Fibroblast of the aortic adventitia (primary cell): ENCODE measurements at places on chromosomes 6 and 20.

DNA sequence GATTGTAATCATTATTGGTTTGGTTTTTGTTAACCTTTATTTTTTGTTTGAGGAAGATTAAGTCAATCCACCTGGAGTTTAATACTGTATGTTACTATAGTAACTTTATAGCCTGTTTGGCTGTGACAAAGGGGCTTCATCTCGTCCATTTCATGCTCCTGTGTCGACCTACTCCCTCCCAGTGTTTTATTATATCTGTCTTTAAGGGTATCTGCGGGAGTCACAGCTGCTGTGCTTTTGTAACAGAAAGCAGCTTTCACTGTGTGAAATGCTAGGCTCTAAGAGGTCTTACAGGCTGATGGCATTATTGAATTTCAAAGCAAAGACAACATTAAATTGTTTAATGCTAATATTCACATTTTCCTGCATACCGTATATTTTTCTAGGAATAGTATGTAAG is 698.0 kb upstream of the POU3F2 start:
- no peak for DNase-seq

DNA sequence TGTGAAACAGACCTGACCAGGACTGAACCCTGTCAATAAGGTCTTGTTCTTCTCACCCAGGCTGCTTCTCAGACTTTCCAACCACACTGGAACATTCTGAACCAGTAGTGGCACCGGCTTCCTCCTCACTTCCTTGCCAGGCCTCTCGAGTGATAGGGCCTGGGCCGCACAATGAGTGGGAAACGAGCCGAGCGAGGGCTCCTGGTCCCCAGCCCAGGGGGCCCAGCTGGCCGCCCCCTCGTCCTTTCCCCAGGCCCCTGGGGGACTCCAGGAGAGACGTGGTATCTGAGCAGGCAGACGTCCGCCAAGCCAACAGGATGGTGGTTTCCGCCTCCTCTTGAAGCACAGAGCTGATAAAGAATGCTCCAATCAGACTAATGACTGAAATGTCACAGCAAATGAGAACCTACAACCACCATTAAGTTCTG is 117.9 kb downstream of the GMDS start:
- no peak for DNase-seq

GRCh38 chr6:126017668-126018067 is 31.3 kb downstream of the TRMT11 start:
- no peak for DNase-seq

DNA sequence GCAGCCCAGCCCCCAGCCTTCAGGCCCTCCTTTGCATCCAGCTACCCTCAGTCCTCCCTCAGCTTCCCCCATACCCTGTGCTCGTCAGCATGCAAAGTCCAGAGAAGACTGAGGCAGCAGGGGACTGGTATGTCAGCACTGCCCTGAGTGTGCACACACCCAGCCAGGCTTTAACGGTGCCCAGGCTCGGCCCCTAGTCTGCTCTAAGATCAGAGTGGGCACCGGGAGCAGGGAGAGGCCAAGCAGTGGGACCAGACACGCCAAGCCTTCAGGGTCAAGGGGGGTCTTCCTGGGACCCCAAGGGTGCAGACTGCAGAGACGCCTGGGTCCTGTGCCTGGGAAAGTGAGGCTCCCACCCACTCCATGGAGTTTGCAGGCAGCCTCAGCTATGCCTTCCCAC is 74.7 kb downstream of the GPR63 start:
- no peak for DNase-seq

DNA sequence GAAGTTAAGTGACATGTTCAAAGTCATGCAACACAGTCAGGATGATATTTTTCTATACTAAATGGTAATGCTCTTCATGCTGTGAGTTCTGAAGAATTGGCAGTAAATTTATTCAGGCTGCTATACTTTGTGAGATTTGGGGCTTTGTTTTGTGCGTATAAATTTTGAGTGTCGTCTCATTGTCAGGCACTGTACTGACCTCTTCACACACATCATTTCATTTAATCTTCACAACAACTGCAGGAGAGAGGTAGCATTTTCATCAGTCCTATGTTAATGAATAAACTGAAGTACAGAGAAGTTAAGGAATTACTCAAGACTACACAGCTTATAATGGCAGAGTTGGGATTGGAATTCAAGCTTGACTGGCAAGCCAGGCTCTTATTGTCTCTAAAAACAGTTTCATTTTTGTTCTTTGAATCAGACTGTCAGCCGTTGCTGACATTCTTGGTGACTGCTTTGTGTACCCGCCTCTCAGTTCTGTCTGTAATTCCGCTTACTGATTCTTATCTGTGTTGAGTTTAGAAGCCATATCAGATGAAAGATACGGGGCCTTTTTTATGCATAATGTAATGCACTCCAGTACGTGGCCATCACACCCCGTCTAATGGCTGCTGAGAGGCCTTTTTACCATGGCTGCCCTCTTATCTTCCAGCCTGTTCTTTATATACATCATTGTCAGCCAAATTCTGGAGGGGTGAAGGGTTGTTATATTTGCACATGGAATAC is 274.9 kb downstream of the UTRN start:
- peak; percentile 46 for DNase-seq

GRCh38 chr6:155710704-155711103 is 255.1 kb upstream of the NOX3 start:
- no peak for DNase-seq

DNA sequence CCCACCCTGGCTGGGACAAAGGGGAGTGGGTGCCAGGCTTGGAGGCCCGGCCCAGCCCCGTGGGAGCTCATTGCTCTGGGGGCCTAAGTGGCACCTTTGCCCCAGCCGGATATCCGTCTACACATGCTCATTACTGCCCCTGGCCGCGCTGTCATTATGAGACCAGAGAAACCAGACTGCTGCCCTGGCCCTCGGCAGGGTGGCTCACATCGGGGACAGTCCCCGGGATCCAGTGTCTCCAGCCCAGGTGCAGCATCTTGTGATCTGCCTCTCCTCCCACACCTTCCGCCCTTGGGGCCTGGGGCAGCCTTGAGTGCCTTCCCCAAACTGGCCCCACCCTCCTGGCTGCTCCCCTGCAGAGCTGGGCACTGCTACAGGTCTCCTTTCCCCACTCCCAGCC is 4.9 kb downstream of the SRMS start:
- DNase-seq: no peak

- no peak for DNase-seq
Measured at GRCh38 chr6:8434727-8435092, 635 bp downstream of the SLC35B3 start.

GRCh38 chr20:16381444-16381843 is 191.8 kb downstream of the KIF16B start:
- DNase-seq: no peak

DNA sequence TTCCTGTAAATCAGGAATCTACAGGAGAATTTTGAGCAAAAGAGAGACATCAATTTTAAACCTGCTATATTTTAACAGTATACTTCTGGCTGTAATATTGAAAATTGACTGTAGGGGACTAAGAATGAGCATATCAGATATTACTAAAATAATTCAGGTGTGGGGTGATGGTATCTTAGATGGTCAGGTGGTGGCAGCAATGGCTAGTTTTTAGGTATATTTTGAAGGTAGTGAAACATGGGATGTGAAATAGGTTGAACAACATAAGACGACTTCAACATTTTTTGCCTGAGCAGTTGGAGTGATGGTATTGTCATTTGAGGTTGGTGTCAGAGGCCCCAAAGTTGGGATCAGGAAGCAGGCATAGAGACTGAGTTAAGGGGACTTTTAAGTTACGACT is 32.1 kb downstream of the FAM83B start:
- DNase-seq: no peak

GRCh38 chr20:49877386-49877921 is 37.9 kb downstream of the SPATA2 start:
- no peak for DNase-seq

GRCh38 chr6:14983599-14984518 is 262.0 kb upstream of the JARID2 start:
- peak; percentile 30 for DNase-seq

DNA sequence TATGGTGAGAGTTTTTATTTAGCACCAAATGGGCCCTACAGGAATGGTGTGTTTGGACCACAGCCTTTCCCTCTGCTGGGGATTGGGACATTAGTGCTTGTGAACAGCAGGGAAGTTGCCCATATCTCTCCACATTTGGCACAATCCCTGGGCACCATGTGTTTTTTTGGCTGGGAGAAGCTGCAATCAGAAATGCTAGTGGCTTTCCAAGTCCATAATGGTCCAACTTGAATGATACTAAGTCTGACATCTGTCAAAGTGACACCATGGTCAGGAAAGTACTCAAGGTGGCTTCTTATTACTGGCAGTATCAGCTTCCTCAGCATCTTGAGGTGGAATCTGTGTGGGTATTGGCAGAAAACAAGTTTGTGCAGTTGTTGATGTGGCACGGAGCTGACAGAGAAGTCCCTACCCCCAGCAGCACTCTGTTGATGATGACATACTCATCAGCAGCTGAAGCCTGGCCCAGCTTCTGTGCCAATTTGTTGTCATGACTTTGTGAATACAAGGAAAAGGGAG is 53.0 kb downstream of the SASH1 start:
- peak; percentile 30 for DNase-seq

DNA sequence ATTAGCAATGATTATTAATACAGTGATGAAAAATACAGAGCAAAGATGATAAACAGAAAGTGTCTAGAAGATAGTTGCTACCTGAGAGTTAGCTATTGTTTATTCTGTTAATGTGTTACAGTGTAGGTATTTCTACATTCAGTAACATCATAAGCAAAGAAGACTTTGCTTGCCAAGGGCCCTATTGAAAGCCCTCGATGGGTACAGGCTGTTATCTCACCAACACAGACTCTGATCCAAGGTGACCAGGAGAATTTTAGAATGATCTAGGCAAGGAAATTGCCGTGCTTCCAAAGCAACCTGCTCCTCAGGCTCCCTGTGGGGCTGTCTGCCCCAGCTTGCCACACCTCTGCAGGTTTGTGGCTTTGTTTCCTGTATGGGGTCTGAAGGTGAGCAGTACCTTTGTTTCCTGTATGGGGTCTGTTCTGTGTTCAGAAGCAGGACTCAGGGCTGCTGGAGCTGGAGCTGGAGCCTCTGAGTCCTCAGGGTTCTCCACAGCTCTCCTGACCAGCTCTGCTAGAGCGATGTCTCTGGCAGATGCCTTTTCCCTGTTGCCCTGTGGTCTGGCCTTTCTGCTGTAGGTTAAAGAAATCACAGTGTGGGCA is 32.5 kb downstream of the PHACTR3 start:
- no peak for DNase-seq

DNA sequence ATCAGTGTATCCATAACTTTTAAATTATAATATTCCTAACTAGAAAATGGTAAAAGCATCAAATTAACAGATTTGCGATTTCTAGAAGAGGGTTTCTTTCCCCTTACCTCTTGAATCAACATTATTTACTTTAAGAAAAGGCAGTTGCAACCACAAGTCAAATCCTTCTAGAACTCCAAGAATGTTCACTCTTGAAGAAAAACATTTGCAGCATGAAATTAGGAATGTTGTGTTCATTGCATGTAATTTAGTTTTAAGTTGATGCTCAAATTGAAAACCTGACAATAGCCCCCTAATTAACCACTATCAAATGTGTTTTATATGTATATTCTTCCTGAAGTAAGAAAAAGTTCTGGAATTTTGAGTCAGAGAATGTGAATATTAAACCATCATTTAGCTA is 2.3 kb upstream of the REV3L start:
- DNase-seq: peak; percentile 39

- DNase-seq: peak; percentile 22
Measured at GRCh38 chr6:116419069-116419786, 41.9 kb upstream of the CALHM6 start.

DNA sequence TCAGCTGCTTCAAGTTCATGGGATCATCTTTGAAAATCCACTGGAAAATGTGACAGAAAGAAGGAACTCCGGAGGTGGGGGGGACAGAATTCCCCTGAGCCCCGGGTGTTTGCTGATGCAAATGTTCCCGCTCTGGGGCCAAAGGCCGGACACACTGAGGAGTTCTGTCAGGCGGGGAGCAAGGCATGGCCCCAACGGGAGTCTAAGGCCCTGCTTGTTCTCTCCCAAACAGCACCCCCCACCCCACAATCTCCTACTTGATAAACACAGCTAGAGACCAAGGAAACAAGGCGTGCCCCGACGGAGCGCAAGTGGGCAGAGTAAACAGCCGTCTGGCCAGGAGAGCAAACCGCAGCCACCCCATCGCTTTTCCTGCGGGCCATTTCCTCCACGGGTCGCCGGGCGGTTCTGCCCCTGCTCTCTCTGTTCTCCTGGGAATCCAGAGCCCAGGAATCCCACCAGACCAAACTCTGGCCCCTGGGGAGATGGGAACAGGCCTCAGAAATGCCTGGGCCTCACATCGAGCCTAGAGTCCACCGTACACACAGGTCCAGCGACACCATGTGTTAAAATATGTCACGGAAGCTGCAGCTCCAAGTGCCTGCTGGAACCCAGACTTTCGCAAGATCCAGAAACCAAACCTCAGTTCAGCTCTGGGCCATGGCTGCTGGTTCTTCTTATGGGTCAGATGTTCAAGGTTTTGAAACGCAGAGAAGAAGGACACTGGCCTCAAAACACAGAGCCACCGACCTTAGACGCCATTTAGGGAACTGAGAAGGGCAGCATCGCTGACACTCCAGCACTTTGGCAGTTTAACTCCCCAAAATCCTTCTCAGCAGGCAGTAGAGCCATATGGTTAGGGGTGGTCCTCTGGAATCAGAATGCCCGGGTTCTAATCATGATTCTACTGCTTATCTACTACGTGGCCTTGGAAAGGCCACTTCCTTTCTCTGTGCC is 104.2 kb downstream of the PREX1 start:
- no peak for DNase-seq

- no peak for DNase-seq
Measured at GRCh38 chr6:25041485-25042035, 105.8 kb upstream of the RIPOR2 start.

GRCh38 chr6:112437058-112437457 is 89.9 kb downstream of the RFPL4B start:
- DNase-seq: no peak

- peak; percentile 16 for DNase-seq
Measured at GRCh38 chr6:159533016-159533415, 160.0 kb downstream of the SOD2 start.

DNA sequence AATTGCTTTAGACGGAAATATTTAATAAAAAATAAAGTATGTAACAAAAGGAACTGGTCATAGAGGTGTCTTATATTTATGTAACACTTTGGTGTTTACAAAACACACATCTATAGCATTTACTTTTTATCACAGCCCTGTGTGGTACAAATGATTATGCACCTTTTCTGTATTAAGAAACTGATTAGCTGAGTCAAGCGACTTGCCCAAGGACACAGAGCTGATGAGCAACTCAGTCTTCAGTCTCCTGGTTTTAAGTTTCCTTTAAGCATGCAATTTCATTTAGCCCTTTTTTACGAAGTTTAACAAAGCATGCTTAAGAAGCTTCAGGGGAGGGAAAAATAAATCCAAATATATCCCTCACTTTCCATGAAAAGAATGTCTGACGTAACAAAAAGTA is 2.5 kb downstream of the DCDC2 start:
- DNase-seq: no peak

DNA sequence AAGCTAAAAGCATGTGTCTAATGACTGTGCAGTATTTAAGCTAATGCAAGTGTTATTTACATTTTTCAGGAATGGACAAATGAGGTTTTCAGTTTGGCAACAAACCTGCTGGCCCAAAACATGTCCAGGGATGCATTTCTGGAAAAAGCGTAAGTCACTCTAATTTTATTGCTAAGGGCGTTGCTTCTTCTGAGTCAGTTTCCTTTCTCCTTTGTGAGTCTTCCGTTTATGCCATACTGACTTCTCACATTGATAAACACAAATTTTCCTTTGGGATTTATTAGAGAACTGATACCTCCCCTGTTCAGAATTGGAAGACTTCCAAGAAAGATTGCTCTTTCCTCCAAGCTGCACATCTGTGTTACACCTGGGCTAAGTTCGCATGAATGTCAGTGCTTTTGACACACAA is 422.9 kb upstream of the PLCB4 start:
- peak; percentile 74 for DNase-seq
